NAMALWA (cell line): ENCODE measurements at places on chromosomes 6 and 20.
A peak's percentile ranks its signal among the peaks of the same experiment; 100 is the strongest.

- no peak for DNase-seq
Measured at GRCh38 chr6:44002067-44002592, 125.1 kb downstream of the MRPL14 start.

DNA sequence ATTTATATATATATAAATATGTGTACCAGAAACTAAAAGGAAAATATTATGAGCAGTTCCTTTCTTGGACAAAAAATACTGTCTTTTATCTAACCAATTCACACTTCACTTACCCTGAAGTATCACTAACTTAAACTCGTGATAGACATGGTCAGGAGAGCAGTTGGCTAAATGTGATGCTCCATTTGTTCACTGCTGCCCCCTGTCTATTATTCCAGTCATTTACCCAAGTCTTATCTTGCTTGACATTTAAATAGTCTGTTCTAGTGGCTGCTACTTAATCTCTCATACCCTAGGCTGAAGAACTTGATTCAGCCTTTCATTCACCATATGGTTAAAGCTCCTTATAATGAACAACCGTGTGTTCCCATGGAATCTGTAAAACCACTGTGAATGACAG lies 789.6 kb upstream of the EYS start:
- peak; percentile 54 for DNase-seq

GRCh38 chr20:36573798-36574365 lies 485 bp downstream of the TGIF2 start:
- DNase-seq, result peak; percentile 54

DNA sequence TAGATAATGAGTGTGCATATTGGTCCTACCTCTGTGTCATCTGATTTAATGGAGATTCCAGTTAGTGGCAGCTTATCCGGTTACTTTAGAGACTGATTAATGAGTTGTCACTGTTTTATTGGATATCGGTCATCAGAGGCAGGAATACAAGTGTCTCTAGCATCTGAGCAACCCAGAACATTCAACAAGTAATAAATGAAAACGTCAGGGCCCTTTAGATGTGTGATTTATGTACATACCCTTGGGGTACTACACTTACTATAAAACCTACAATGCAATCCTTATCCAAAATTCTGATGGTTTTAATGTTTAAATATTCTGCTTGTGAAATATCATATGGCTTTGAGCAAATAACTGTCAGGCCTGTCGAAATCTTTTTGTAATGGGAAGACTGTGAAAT lies 1117.9 kb upstream of the FLRT3 start:
- no peak for DNase-seq

DNA sequence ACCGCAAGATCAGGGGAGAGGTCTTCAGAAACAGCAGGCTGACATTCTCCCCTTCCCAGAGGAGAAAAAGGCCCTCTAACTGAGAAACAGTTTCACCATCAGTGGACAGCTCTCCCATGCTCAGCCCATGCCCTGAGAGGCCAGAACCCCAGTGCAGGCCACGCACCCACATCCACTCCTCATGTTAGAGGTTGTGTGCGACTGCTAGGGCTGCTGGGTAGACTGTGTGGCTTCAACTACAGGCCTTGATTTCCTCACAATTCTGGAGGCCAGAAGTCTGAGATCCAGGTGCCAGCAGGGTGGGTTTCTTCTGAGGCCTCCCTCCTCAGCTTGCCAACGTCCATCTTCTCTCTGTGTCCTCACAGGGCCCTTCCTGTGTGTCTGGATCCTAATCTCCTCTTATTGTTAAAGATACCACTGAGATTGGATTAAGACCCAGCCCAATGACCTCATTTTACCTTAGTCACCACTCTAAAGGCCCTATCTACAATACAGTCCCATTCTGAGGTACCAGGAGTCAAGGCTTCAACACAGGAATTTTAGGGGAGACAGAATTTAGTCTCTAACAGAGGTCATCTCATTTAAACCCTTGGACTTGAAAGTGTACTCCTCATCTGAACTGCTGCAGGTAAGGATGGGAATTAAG lies 67.7 kb upstream of the CD93 start:
- DNase-seq, result no peak

GRCh38 chr20:39879296-39879695 lies 809.7 kb downstream of the MAFB start:
- no peak for DNase-seq

GRCh38 chr20:23938118-23938438 lies 50.5 kb downstream of the GGTLC1 start:
- no peak for DNase-seq

GRCh38 chr20:23658336-23658735 lies 20.6 kb upstream of the CST3 start:
- no peak for DNase-seq

GRCh38 chr6:35216851-35217811 lies 3.4 kb downstream of the SCUBE3 start:
- DNase-seq, result no peak

DNA sequence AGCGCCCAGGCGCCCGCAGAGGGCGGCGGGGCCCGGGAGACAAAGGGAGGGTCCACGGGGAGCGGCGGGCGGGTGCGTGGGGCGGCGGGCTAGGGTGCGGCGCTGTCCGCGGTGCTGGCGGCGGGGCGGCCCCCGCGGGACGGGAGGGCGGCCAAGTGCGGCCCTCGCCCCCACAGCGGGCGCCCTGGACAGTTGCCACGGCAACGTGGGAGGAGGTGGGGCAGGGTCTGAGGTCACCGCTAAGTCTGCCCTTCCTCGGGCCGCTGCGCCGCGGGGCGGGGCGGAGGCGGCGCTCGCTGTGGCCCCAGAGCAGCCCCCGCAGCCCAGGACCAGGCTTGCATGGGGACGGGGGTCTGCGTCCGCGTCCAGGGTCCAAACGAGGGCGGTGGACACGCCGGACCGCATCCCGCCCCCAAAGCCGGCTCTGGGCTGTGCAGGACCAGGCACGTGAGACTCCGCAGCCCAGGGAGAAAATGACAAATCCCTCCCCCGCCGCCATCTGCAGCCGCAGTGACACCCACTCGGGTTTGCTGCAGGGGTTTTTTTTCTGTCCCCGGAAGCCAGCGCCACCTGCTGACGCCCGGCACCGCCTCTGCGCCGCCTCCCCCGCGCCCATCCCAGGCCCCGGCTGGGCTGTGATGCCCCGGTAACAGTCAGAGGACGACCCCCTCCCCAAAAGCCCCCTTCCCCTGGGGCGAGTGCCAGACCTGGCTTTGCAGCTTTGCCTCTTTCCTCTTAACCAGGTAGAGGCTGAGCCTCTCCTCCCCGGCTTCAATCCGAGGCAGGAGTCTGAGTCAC lies 36.8 kb downstream of the YTHDF1 start:
- peak; percentile 77 for DNase-seq

GRCh38 chr6:142653710-142654420 lies 291.1 kb downstream of the HIVEP2 start:
- DNase-seq, result no peak

- no peak for DNase-seq
Measured at GRCh38 chr6:89217299-89217910, at the start of gene GABRR1. Gene GABRR1 (minus strand): TSS chr6:89217358. CDS start chr6:89217322, 36 bp downstream.

DNA sequence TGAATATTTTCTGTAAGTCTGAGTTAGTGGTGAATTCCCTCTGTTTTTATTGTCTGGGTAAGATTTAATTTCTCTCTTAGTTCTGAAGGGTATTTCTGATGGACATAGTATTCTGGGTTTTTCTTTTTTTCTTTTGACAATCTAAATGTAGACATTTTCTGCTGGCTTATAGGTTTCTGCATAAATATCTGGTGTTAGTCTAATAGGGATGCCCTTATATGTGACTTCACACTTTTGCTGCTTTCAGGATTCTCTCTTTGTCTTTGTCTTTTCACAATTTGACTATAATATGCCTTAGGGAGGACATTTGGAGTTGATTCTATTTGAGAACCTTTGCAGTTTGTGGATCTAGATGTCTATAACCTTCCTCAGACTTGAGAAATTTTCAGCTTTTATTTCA lies 667.2 kb downstream of the EPHA7 start:
- DNase-seq, result no peak

DNA sequence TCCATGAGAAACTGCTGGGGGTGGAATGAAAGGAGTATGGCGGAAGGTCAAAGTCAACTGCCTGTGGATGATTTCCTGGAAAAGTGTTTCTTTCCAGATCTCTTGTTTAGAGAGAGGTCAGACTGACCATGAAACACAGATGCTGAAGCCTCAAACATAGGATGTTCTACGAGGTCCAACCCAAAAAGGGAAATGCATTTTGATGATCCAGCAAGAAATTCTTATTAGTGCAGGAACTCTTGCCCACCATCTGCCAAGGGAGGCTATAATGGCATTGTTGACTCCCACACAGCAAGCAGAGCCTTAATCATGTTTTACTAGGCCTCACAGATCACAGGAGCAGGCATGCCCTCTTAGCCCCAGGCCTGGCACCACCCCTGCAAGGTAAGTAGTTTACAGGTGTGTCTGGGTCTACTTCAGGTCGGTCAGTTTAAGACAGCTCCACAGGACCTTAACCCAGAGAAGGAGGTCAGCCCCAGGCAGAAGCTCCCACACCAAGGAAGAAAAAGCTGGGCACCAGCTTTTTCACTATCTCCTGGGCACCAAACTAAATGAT lies 67.6 kb upstream of the CNKSR3 start:
- no peak for DNase-seq

DNA sequence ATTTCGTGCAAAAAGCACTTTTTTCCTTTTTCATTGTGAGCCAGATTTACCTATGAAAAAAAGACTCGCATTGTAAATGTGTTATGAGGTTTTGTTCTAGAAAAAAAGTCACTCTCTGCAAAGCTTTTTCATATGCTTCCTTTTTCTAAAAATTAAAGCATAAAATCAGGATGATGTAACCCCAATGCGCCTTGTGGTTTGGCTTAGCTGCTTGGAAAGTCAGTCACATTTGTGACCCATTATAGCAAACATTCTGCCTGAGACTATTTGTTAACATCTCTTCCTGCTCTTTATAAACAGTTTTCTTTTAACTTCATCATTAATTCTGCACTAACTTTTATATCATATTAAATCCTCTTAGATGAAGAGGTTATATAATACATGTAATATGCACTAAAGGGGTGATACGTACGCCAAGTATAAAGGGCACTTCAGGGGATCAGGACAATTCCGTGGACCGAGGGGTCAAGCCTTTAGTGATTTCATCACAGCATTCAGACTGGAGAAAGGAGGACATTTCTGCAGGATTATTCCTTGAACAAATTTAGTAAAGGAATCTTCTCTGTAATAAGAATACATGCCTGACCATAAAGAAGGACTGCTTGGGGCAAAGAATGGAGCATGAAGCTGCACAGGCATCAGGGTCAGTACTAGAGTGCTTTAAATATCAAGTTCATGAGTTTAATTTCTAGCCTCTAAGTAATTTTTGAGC lies 48.1 kb upstream of the SMLR1 start:
- DNase-seq, result no peak

- peak; percentile 78 for DNase-seq
Measured at GRCh38 chr20:23363257-23363649, 1.3 kb downstream of the GZF1 start.

DNA sequence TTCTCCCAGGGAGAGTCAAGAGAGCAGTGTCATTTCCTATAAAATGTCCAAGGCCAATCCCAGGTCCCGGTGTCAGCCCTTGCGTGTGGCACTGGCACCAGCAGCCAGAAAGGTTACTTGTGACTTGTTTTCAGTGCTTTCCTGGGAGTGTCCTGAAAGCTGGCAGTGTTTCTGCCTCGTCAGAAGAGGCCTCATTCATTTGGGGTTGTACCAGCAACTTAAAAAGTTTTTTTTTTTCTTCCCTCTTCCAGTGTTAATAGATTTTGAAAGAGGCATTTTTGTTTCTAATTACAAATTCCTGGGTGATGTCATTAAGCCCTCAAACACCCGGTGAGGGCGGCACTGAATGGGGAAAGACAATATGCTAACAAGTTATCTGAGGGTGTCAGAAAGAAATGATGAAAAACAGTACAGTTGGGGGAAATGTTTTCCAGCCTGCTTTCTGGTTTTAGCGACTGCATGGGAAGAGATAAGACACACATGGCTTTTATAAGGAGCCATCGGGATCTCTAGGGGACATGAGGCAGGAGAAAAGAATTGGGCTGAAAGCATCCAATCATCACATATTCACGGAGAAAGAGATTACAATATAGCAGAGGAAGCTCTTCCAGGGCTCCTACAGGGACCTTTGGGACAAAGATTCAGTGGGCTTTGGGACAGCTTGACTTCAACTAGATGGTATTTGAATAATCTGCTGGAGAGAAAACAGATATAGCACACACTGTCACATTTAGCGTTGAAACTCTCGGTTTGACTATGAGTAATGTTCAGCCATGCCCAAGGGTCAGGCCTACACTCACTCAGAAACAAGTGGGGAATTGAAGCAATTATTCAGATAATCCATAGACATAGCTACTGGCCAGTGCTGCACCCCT lies 153.0 kb downstream of the BCAS1 start:
- DNase-seq, result no peak

GRCh38 chr20:63736893-63737694 lies 630 bp downstream of the LIME1 start:
- peak; percentile 53 for DNase-seq

- DNase-seq, result peak; percentile 31
Measured at GRCh38 chr6:108115598-108116058, 41.1 kb upstream of the OSTM1 start.
